AG09319 (cell line): ENCODE measurements at places on chromosomes 3 and 15.

DNA sequence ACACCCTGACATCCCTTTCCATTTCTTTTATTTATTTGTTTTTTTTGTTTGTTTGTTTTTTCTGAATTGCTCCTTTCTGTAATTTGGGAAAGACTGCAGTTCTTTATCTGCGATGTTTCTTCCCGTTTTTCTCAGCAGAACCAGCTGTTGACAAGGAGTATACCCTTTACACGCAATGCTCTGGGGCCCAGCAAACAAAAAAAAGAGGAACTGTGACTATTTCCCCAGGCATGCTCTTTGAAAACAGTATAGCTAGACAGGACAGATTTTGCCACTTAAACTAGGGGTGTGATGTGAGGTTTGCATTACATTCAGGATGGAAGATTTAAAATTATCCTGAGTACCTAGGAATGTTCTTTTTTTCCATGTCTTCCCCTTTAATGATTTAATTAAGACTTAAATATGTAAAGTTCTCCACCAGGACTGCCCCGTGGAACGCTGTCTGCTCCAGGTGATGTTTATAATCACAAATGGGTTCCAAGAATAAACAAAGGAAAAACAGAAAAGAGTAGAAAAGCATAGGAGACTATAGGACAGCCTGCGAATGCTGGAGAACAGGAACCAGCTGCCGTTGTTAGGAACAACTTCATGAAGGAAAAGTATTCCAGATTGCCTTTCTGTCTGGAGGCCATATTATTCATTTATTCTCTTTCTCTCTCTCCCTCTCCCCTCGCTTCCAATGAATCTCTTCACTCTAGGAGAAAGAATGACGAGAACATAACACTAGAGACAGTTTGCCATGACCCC lies 43.3 kb downstream of the TGFBR2 start:
- no peak for DNase-seq

GRCh38 chr15:74131628-74132413 lies 1.4 kb downstream of the ISLR2 start:
- DNase-seq, result no peak

DNA sequence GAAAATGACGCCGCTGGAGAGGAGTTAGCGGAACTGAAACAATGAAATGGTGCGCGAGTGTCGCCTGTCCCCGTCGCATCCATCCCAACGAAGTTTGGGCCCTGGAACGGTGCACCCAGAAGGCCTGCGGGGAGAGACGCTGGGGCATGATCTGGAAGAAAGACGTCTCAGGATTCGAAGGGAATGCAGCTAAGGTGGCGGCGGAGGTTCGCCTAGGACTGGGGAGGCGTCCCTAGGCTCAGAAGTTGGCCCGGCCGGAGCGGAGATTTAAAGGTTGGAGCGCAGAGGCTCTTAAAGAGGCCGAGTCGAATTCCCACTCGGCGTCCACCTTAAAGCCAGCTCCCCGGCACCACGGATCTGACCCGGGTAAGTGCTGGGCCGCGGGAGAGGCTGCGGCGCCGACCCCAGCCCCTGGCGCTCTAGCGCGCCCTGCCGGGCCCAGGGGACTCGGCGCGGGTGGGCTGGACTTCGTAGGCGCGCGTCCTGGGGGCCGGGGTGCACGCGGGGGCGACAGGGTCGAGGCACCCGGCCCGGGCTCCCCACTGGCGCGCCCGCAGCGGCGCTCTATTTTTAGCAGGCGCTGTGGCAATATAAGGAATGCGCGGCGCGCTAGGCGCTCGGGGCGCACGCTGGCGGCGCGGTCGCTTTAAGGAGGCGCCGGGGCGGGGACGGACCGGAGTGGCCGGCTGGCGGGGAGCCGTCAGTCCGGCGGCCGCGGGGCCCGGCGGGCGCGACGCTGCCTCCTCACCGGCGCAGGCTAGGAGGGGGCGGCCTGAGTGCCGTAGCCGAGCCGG lies at the start of gene MRAS:
TSS of gene MRAS (plus strand) at position 620 of the 794 bp plus-strand sequence. CDS start 24,305 bp downstream, outside the sequence.
- DNase-seq, result peak; percentile 38

GRCh38 chr3:16913264-16913580 lies 28.5 kb downstream of the PLCL2 start:
- no peak for DNase-seq

- no peak for DNase-seq
Measured at GRCh38 chr3:193207290-193208273, 33.4 kb upstream of the PLAAT1 start.

- DNase-seq, result no peak
Measured at GRCh38 chr3:37025561-37026335, 32.4 kb downstream of the MLH1 start.

- no peak for DNase-seq
Measured at GRCh38 chr15:71239592-71240364, 124.5 kb downstream of the THSD4 start.

DNA sequence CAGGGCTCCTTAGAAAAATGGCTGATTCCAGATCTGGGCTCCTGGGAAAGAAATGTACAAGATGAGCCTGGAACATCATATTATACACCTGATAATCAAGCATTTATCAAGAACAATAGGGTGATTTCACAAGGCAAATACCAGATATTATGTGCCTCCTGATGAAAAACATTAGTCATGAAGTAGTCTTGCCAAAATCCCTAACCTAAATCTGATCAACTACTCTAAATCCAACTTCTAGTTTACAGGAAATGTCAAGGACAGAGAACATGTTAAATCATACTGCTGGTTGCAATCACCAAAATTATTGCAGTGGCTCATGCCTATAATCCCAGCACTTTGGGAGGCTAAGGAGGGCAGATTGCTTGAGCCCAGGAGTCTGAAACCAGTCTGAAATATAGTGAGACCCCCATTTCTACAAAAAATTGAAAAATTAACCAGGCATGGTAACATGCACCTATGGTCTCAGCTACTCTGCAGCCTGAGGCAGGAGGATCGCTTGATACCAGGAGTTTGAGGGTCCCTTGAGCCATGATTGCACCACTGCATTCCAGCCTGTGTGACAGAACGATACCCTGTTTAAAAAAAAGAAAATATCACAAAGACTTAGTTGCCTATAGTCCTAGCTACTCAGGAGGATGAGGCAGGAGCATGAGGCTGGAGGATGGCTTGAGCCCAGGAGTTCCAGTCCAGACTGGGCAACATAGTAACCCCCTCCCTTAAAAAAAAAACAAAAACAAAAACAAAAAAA lies 34.9 kb upstream of the ATP13A3 start:
- DNase-seq, result no peak

DNA sequence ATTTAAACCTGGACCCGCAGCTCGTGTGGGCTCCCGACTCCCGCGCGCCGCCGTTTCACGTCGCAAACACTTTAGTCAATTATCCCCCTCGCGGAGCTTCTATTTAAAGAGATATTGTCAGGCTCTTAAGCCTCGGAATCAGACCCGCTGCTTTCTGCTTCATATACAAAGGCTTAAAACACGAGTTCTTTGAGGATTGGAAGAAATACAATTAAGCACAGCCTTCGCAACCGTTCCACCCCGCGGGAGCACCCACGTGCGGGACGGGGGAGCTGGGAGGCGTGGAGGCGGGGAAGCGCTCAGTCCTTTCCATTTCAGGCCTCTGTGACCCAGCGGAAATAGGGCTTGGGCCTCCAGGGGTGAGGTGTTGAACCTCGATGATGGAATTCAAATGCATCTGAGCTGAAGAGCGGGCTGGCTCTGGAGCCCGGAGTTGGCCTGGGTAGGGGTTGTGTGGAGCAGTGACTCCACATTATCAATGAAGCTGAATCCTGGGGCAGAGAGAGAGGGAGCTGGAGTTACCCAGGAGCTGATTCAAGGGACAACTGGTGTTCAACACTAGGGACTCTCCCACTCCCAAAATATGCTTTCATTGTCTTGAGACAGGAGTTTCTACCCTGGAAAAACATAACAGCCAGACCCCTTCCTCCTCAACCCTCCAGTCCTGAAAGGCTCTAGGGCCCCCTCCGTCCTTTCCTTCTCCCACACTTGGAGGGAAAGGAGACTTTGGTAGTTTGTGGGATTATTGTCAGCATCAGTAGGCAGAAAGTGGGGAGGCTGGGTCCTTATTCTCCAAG lies 2.4 kb downstream of the ANKRD63 start:
- DNase-seq, result no peak

GRCh38 chr3:159929171-159930141 lies 59.2 kb upstream of the IL12A start:
- peak; percentile 42 for DNase-seq

DNA sequence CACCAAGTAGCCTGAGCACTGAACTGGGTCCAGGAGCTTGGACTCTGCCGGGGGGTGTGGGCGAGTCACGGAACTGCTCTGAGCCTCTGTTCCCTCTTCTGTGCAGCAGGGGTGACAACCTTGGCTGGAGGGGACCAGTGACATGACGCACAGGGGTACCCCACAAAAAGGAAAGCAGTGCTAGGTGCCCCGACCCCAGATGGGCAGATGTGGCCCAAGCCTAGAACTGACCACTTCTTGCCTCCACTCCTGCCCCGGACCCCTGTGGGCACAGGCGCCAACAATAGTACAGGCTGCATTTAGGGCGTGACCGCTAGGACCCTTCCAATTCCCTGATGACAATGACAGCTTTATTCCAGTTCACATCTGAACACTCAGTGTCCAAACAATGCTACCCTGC lies 255.9 kb upstream of the LYSMD4 start:
- DNase-seq, result no peak
